NCI-H526 treated with DMSO at 0.1 percent for 48 hours (cell line): ENCODE measurements at places on chromosomes 7 and 10.
A peak's percentile ranks its signal among the peaks of the same experiment; 100 is the strongest.

DNA sequence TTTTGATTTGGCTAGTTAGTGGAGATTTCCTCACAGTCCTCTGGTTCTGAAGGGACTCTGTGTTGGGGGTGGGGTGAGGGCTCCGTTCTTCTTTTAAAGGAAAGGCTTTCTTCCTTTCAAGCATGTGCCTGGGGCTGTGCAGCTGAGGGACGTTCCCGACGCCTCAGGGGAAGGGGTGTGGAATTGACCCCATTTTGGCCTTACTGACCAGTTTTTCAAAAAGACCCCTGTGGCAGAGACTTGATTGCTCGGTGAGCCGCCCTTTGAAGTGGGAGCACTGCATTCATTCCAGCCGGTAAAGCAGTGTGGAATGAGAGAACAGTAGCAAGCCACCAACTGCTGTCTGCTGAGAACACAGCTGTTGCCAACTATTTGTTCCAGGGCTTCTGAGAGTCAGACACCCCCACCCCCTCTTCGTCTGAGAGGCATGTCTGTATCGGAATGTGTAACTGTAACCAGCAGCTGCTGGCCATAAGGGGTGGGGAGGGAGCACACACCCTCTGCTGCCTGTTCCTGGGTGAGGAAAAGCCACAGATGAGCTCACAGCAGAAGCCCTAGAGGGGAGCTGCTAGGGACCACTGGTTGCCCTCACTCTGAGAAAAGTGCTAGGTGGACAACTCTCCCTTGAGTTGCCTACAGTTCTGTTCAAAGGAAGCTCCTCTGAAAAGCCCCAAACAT, 33.2 kb downstream of the WBP1L start:
- DNase-seq = no peak

- DNase-seq = no peak
Observed at GRCh38 chr7:144489504-144489903, 86.0 kb upstream of the NOBOX start.

DNA sequence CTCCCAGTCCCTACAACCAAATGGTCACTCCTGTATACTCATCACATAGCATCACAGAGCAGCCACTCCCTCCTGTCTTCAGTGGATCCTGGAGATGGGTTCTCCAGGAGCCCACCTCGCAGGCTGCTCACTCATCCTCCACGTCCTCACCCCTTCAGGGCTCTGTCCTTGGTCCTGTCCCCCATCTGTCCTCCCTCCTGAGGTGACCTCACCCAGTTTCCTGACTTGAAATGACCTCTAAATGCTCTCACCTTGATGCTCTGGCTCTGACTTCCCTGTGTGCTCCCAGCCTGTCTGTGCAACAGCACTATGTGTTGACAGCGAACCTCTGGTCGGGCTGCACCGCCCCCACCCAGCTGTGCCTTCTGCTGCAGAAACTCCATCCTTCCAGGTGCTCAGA, 2.1 kb upstream of the PPP2R2D start:
- no peak for DNase-seq

GRCh38 chr10:86592413-86592812, 61.9 kb upstream of the OPN4 start:
- no peak for DNase-seq

GRCh38 chr10:114645706-114646105, 12.4 kb downstream of the ABLIM1 start:
- no peak for DNase-seq

- DNase-seq = no peak
Observed at GRCh38 chr10:127736222-127736914, 617 bp upstream of the FOXI2 start.

- DNase-seq = no peak
Observed at GRCh38 chr7:105896407-105896911, 20.1 kb upstream of the ATXN7L1 start.

GRCh38 chr7:107689553-107689952, 28.9 kb downstream of the SLC26A4 start:
- DNase-seq = no peak

GRCh38 chr7:86768394-86768793, 124.7 kb downstream of the GRM3 start:
- DNase-seq = no peak

- no peak for DNase-seq
Observed at GRCh38 chr7:68776326-68776725, 821.9 kb upstream of the AUTS2 start.

- DNase-seq = no peak
Observed at GRCh38 chr7:56046721-56047445, 4.4 kb downstream of the PSPH start.

DNA sequence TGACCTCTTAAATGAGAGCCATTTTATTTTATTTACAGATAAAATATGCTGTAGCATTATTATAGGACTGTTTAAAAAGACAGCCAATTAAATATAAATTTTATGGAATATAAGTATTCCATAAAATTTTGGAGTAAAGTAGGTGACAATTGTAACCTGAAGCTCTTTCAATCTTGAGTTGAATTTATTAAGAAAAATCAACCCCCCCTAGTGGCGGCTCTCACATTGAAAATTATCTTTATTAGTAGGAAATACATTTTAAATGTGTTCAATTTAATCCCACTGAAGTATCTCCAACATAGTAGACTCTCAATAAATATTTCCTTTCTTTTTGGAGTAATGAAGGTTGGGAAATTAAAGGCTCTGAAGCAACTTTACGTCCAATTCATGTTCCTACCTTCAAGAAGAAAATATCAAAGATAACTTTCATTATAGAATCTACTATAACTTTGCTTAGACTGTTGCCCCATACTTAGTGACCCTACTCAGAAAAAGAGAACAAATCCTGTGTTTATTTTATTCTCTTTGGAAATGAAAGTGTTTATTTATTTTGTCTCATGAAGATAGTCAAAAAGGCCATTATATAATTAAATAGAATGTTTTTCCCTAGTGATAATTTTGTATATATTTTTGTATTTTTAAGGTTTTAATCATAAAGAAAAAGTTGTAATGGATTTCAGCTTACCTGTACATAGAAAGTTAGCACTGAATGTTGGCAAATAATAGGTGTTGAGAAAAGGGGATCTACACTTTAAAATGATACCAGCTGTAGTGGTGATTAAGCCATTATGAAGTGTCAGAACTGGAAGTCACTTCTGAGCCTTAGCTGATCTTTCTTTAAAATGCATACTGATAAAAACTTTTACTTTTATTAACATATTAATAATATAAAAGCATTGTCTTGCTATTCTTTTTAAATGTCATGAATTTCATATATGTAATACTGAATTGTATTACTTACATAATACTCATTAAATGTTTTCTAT, 3.3 kb downstream of the AHR start:
- peak; percentile 25 for DNase-seq

- no peak for DNase-seq
Observed at GRCh38 chr7:157550300-157551275, 213.8 kb downstream of the DNAJB6 start.
